ENCODE measurements at places on chromosomes 2 and 18.

GRCh38 chr2:96547203-96547641 lies 10.7 kb downstream of the ARID5A start:
- DNase-seq, result no peak

DNA sequence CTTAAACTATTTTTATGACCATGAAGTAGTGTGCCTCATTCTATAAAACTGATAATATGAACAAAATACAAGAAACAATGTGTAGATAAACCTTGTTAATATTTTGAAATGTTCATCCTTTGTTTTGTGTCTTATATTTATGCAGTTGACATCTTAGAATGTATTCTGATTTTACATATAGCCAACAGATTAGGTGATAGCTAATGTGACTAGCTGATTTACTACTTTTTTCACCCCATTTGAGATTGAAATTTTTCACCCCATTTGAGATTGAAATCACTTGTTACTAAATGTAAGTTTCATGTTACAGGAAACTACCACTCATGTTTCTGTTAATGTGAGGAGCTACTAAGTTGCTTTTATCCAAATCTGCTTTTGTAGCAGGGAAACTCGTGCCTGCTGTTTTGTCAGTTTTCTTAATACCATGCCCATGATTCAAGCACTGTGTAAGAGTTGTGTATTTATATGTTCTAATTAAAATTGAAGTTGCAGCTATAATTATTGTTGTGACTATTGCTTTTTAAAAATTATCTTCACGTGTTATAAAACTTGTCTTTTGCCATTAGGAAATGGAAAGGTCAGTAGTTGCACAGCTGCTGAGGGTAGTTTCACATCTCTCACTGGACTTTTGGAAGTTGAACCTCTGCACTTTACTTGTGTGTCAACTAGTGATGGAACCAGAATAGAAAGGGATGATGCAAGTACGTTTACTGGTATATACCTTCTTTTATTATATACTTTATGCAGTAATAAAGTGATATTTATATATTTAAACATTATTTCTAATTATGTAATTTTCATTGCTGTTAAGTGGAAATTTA lies 96.6 kb downstream of the BIRC6 start:
- DNase-seq, result no peak

- DNase-seq, result no peak
These were observed 1.2 kb downstream of the SLC4A10 start for GRCh38 chr2:161625314-161625919.

DNA sequence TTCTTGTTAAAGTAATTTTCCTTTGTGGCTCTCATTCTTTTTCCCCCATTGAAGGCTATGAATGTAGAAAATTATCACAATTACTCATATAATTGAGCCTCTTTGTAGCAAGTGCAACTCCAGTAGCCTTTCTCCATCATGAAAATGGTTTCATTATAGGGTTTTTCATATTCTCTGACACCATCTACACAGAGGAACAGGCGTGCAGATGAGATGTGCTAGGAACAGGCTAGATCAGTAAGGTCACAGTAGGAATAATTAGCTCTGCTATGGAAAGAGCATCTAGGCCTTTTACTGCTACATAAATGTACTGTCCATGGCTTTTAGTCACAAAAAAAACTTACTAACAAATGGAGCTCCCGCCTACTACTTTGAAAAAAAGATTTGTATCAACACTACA lies 12.6 kb upstream of the DLX1 start:
- DNase-seq, result no peak

GRCh38 chr2:37795456-37795855 lies 124.0 kb upstream of the CDC42EP3 start:
- no peak for DNase-seq

- DNase-seq, result no peak
These were observed 1.6 kb downstream of the PRKAG3 start for GRCh38 chr2:218829868-218830451.
